ENCODE measurements at places on chromosomes 3 and 15.

GRCh38 chr3:169841171-169841570 lies 28.5 kb upstream of the LRRC34 start:
- DNase-seq = no peak

GRCh38 chr15:76349301-76350070 lies 12.9 kb downstream of the ISL2 start:
- DNase-seq = no peak

DNA sequence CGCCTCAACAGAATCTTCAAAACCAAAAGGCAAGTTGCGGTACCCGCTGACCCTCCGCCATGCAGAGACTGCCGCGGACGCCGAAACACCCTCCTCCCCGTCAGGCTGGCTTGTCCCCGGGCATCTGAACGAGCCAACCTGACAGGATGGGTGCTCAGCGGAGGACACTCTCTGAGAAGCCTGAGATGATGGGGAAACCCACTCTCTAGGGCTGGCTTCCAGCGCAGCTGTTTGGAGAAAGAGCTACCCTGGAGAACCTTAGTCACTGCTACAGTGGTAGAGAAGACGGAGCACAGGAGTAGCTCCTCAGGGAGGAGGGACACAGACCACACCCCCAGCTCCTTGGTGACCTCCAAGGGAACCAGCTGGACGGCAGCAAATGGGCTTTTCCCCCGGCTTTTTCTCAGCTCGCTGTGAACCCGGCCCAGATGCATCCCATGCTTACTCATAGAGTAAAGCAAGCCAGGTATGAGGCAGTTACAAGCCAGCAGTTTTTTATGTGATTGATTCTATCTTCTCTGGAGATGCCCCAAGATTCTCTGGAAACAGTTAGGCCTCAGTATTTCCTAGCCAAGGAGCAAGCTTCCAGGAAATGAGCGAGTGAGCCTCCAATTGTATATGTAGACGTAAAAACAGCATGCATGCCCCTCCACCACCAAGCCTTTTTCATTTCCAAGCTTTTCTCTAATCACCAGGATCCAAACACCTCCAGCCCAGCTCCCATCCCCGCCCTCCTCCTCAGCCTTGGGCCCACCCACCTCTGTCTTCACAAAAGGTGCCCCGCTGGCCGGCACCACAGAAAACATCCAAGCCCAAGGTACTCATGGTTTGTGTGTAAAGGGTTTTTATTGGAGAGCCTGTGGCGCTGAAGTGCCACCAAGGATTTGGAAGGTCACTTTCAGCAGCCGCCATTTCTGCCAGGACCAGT lies 38.7 kb downstream of the FAM174B start:
- DNase-seq = no peak

GRCh38 chr15:90261811-90262210 lies 3.7 kb upstream of the NGRN start:
- no peak for DNase-seq

DNA sequence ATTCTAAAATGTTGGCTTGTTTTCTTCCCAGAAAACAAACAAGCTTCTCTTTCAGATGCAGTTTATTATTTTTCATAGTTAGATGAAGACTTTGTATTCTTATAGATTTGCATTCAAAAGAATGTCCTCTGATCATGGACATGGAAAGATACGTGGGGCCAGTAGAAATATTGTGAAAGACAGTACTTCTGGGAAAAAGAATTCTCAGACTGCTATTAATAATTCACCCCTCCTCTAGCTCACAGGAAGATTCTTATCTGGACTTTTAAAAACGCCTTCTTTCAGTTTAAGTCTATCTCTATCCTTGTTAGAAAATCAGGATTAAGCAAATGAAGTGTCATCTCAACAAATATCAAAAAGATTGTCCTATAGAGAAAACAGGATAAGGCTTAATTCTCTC lies 514.1 kb upstream of the ADAMTS9 start:
- no peak for DNase-seq

DNA sequence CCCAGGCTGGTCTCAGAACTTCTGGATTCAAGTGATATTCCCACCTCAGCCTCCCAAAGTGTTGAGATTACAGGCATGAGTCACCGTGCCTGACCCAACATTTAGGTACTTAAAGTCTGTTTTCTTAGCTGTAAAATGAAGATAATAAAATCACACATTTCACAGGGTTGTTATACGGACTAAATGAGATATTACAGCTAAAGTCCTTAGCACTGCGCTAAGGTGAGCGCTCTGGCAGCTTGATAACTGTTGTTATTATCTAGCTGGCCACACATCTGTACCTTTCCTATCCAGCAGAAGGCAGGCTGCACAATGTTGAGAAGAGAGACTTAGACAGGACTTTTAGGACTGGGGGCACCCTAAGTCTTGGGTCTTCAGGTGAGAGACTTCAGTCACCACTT lies 2.7 kb upstream of the LIPH start:
- DNase-seq = no peak

Measured in stimulated activated CD8-positive, alpha-beta memory T cell treated with anti-CD3 and anti-CD28 coated beads, Interleukin-7, amount 100 ng/mL, for 1 hour (primary cell).